Naive B cell (primary cell): ENCODE measurements at places on chromosomes 3 and 15. TPM values are rescaled to one million over a fixed set of nuclear protein-coding genes. Genes with fewer than 3 reads are reported as not detected.

- no peak overlapping the region for H3K27ac ChIP-seq
- H3K36me3 ChIP-seq: no peaks in the 10 kb centered on the region
- no peak overlapping the region for H3K4me3 ChIP-seq
- peaks cover 17% of the 10 kb centered on the region for H3K27me3 ChIP-seq
- DNase-seq: no peak
- no peaks in the 10 kb centered on the region for H3K4me1 ChIP-seq
These were observed 512.7 kb downstream of the SHQ1 start for GRCh38 chr3:72335458-72336095.

- peak overlapping the region; percentile 74 for H3K4me3 ChIP-seq
- peaks cover 90% of the 10 kb centered on the region for H3K4me1 ChIP-seq
- peak; percentile 88 for DNase-seq
- H3K27me3 ChIP-seq: no peaks in the 10 kb centered on the region
These were observed 85.7 kb downstream of the ST6GAL1 start for GRCh38 chr3:187015903-187016638.

DNA sequence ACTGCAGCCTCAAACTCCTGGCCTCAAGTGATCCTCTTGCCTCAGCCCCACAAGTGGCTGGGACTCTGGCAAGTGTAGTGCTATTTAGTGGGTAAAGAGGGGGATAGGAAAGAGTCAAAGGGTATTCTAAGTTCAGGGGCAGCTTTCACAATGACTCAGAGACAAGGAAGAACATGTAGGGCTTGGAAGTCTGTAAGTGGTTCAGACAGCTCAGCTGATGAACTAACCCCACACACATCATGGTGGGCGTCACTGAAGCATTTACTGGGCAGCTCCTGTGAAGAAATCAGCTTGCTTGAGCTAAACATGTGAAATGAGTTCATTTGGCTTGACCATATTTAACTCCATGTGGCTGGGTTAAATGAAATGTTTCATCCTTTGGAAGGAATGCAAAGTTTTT, 34.6 kb upstream of the THSD4 start:
- DNase-seq: no peak
- H3K4me1 ChIP-seq: no peaks in the 10 kb centered on the region
- H3K27ac ChIP-seq: no peak overlapping the region
- peaks cover 25% of the 10 kb centered on the region for H3K27me3 ChIP-seq
- no peaks in the 10 kb centered on the region for H3K36me3 ChIP-seq
- H3K4me3 ChIP-seq: no peak overlapping the region

GRCh38 chr3:37074178-37074577, 80.9 kb downstream of the MLH1 start:
- H3K27ac ChIP-seq: no peak overlapping the region
- no peaks in the 10 kb centered on the region for H3K27me3 ChIP-seq
- peaks cover 27% of the 10 kb centered on the region for H3K36me3 ChIP-seq
- H3K4me1 ChIP-seq: no peaks in the 10 kb centered on the region
- no peak overlapping the region for H3K4me3 ChIP-seq

- H3K27me3 ChIP-seq: no peaks in the 10 kb centered on the region
- H3K4me3 ChIP-seq: no peak overlapping the region
- no peaks in the 10 kb centered on the region for H3K36me3 ChIP-seq
- no peaks in the 10 kb centered on the region for H3K4me1 ChIP-seq
- no peak overlapping the region for H3K27ac ChIP-seq
These were observed 455.6 kb upstream of the RARB start for GRCh38 chr3:24972491-24972890.

GRCh38 chr3:99532246-99532645, 106.1 kb upstream of the COL8A1 start:
- no peaks in the 10 kb centered on the region for H3K36me3 ChIP-seq
- H3K27me3 ChIP-seq: no peaks in the 10 kb centered on the region
- no peak overlapping the region for H3K27ac ChIP-seq
- no peaks in the 10 kb centered on the region for H3K4me1 ChIP-seq

Gene FETUB
- polyA plus RNA-seq: not detected

- no peak for DNase-seq
- H3K4me1 ChIP-seq: no peaks in the 10 kb centered on the region
- H3K27ac ChIP-seq: no peak overlapping the region
- no peak overlapping the region for H3K4me3 ChIP-seq
- no peaks in the 10 kb centered on the region for H3K27me3 ChIP-seq
These were observed 138.5 kb downstream of the DUT start for GRCh38 chr15:48469681-48470080.

DNA sequence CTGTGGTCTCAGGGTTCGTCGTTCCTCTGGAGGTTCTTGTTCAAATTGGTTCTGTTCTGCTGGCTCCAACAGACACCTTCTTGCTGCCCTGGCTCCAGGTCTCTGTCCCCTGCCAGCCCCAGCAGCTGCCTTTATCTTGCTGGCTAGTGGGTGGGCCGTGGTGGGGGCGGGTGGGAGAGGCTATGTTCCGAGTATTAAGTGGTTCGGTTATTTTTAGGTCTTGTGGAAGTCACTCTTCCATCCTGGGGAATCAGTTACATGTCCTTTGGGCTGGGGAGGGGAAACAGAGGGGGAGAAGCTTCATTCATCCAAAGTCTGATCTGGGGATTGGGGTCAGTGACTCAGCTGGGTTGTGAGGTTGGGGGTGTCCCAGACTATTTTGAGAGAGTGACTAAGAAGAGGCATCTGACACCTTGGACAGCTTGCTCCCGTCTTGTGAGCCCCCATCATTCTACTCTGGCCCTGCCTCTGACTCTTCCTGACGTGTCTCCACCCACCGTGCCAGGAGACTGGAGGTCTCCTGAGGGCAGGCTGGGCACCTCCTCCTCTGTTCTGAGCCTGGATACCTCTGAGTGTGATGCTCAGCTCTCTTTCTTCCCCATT, at the start of gene XIRP1:
TSS of gene XIRP1 (minus strand) at position 106 of the 603 bp plus-strand sequence. CDS start 3,150 bp downstream, outside the sequence.
- DNase-seq: no peak
- H3K27me3 ChIP-seq: peaks cover 16% of the 10 kb centered on the region
- no peak within 1 kb of the TSS for H3K4me3 ChIP-seq
- H3K36me3 ChIP-seq: no peaks in the 10 kb centered on the region
- H3K4me1 ChIP-seq: peaks cover 12% of the 10 kb centered on the region

DNA sequence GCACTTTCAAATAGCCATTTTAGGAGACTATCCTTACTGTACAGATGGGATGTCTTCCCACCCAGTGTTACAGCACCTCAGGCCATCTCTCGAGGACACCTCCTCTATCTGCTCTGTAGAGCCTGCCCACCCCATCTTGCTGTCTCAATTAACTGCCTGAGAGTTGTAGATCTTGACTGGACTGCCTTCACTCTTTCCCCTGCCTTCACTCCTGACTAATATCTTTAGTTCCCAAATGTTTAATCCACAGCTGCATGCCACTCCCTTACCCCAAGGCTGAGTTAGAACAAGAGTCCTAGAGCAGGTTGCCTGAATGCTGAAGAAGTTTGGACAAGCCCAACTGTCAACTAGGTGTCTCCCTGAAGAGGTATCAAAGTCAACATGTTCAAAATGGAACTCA, 1.3 kb upstream of the PP2D1 start:
- no peak overlapping the region for H3K27ac ChIP-seq
- DNase-seq: no peak
- no peaks in the 10 kb centered on the region for H3K4me1 ChIP-seq
- peak overlapping the region; percentile 17 for H3K4me3 ChIP-seq
- H3K36me3 ChIP-seq: no peaks in the 10 kb centered on the region
- no peaks in the 10 kb centered on the region for H3K27me3 ChIP-seq

DNA sequence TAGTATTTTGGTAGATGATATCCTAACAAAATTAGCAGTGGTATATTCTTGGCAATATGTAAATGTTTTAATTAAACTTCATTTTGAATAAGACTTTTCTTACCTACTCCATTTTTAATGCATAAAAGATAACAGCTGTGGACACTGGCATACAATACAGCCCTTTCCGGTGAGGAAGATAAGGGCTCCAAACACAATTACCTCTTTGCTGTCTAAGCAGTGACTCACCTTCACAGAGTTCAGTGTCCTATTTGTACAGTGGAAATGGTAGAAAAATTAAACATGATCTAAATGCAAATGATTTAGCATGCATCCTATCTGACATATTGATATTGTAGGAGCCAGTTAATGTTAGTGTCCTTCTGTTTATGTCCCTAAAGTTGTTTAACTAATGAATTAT, 969.4 kb downstream of the PLOD2 start:
- DNase-seq: no peak
- no peaks in the 10 kb centered on the region for H3K36me3 ChIP-seq
- no peak overlapping the region for H3K27ac ChIP-seq
- no peaks in the 10 kb centered on the region for H3K27me3 ChIP-seq
- H3K4me1 ChIP-seq: no peaks in the 10 kb centered on the region

DNA sequence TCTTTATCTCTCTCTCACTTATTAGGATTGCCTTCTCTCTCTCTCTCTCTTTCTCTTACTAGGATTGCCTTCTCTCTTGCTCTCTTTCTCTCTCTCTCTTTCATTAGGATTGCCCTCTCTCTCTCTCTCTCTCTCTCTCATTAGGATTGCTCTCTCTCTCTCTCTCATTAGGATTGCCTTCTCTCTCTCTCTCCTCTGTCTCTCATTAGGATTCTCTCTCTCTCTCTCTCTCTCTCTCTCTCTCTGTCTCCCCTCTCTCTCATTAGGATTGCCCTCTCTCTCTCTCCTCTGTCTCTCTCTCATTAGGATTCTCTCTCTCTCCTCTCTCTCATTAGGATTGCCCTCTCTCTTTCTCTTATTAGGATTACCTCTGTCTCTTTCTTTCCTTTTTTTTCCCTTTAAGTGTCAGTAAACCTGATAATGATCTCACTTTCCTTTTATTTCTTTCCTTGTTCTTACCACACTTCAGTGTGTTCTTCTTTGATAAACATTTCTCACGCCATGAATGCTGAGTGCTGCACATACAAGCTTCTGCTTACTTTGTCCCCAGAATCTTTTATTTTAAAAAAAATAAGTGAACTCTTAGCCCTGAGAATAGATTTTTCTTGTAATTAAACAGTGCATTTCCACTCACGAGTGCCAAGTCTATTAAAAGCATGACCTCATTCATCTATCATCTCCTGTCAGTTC, 243.4 kb upstream of the TBC1D5 start:
- no peak overlapping the region for H3K27ac ChIP-seq
- no peaks in the 10 kb centered on the region for H3K36me3 ChIP-seq
- H3K4me3 ChIP-seq: no peak overlapping the region
- H3K4me1 ChIP-seq: no peaks in the 10 kb centered on the region
- peaks cover 8% of the 10 kb centered on the region for H3K27me3 ChIP-seq

- no peak overlapping the region for H3K4me3 ChIP-seq
- no peaks in the 10 kb centered on the region for H3K36me3 ChIP-seq
These were observed 824.5 kb downstream of the CADM2 start for GRCh38 chr3:85783291-85783690.
